Thyroid gland (tissue), 4 donors: ENCODE measurements at places on chromosomes 7 and 10. TPM values are rescaled to one million over a fixed set of nuclear protein-coding genes. Genes with fewer than 3 reads are reported as not detected.

Gene CPA2
- not detected for total RNA-seq

Gene TAS2R4
- total RNA-seq = 5.0 TPM

Gene KCNIP2
- total RNA-seq = 3.5 TPM

Gene ITIH5
- 31.3 TPM for total RNA-seq

Gene ARF5
- 169 TPM for total RNA-seq

Gene CCT6A
- total RNA-seq = 88.7 TPM

Gene GDF10
- total RNA-seq = 3.6 TPM

Gene AGMO
- total RNA-seq = 1.7 TPM

GRCh38 chr7:40429826-40430225, 295.0 kb downstream of the SUGCT start:
- DNase-seq = no peak

GRCh38 chr7:101436857-101437576, 74.3 kb downstream of the COL26A1 start:
- peak; percentile 42 for DNase-seq

- DNase-seq = no peak
Measured at GRCh38 chr10:17622061-17622460, 4.9 kb upstream of the HACD1 start.

DNA sequence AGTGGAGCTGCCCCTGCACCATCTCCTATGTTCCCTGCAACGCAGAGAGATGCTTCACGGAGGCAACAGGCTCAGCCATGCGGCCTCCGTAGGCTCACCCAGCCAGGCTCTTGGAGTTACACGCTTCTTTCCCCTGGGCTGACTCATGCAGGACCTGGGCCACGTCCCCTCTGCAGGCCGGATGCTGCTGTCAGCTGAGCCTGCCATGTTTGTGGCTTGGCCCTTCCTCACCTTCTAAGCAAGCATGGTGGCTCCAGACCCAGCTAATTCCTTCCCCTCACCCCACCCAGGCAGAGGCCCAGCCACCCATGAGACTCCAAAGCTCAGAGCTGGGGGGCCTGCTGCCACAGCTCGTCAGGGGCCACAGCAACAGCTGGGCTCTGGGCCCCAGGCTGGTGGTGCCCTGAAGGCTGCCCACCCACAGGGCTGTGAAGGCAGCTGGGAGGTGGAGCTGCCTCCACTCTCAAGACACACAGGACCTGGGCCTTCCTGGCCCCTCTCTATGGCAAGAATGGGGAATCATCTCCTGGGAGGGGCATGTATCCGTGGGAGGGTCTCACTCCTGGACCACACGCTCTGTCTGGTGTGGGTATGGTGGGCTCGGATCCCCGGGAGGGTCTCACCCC, 219.6 kb downstream of the ELFN1 start:
- no peak for DNase-seq

- no peak for DNase-seq
Measured at GRCh38 chr7:129764247-129765084, 152.9 kb downstream of the NRF1 start.

- DNase-seq = peak; percentile 20
Measured at GRCh38 chr10:71516890-71517289, 120.2 kb downstream of the CDH23 start.

DNA sequence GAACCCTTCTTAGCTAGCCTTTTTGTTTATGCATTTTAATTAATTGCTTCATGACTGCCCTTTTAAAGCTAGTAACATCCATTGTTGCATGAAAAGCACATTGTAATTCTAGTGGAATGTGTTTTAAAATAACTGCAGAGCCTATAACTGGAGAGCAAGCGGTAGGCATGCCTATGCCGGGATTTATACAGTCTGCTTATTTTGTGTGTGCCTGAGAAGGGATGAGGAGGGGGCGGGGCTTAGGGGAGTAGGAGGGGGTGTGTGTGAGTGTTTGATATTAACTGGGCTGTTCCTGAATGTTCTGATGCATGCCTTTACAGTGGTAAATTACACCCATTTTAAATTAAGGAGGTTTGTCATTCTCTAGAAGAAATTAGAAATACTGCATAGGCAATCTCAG, 208.1 kb downstream of the TCF7L2 start:
- peak; percentile 71 for DNase-seq

GRCh38 chr10:126380352-126381076, 7.8 kb downstream of the ADAM12 start:
- DNase-seq = no peak

GRCh38 chr10:8321990-8322389, 267.5 kb downstream of the GATA3 start:
- no peak for DNase-seq

DNA sequence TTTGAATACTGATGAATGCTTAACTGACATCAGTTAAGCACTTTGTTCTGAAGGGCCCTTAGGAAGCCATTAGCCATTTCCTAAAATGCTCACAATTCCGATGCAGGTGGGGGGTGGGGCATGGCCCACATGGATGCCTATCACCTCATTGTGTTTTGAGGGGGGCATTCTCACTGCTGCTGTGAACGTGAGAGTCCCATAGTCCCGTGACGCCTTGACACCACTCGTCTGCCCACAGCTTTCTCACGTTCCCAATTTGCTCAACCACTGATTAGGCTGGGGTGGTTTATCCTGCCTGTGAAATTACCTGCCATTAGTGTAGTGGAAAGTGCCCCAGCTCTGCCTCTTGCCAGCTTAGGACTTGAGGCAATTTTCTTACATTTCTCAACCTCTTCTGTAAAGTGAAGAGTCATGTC, 31.9 kb downstream of the DUSP5 start:
- DNase-seq = peak; percentile 45

DNA sequence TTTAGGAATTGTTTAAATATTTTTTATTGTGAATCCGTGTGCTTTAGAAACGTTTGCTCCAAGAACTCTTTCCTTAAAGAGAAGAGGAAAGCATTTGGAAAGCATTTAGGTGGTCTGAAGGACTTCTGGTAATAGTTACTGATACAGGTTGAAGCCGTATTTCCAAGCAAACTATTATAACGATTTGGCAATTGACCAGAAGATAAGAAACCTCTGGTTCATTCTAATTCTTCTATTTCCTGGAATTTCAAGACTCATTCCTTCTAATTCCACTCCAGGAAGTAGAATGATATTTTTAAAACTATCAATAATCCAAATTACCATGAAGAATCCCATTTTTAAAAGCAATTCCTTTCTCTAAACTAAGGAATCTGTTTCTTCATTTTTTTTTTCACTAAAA, 158.9 kb upstream of the AGR3 start:
- no peak for DNase-seq

GRCh38 chr7:20329389-20330238, 1.1 kb upstream of the ITGB8 start:
- peak; percentile 70 for DNase-seq
